Body of pancreas (tissue), 4 donors: ENCODE measurements at places on chromosomes 7 and 10. TPM values are rescaled to one million over a fixed set of nuclear protein-coding genes. Genes with fewer than 3 reads are reported as not detected.

The GSTO1 gene
- 16.8 TPM for total RNA-seq

The ZNF425 gene
- 1.6 TPM for total RNA-seq

The SLC35B4 gene
- 11.5 TPM for total RNA-seq

DNA sequence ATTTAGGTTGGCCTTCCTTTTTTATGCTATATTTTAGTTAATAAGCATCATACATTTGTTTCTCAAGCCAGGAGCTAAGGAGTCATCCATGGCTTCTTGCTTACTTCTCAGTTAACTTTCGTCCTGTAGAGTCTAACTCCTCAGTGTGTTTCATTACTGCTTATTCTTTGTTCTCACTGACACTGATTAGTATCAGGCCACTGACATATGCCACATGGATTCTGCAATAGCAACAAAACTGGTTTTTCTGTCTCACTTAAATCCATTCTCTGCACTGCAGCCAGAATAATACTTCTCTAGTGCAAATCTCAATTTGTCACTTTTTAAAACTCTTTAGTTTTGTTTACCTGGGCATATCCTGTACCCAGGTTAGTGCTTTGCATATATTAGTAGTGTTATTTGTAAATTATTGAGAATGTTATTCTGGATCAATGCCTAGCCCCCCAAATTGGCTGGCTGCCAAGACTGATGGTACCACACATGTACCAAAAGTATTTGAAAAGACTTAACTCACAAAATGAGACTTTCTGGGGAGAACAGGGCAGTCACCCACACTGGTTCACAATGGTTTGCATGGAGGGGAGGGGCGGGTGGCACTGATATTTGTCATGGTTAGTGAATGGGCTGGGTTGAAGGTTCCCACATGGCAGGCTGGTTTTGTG, 79.1 kb downstream of the CCSER2 start:
- no peak for DNase-seq
- no peak overlapping the region for H3K27ac ChIP-seq
- H3K4me3 ChIP-seq = no peak overlapping the region

- peaks cover 12% of the 10 kb centered on the region for H3K4me1 ChIP-seq
- no peak overlapping the region for H3K4me3 ChIP-seq
- no peaks in the 10 kb centered on the region for H3K27me3 ChIP-seq
- H3K36me3 ChIP-seq = no peaks in the 10 kb centered on the region
- no peak for DNase-seq
These were observed 36.9 kb upstream of the FAM20C start for GRCh38 chr7:155469-155900.

DNA sequence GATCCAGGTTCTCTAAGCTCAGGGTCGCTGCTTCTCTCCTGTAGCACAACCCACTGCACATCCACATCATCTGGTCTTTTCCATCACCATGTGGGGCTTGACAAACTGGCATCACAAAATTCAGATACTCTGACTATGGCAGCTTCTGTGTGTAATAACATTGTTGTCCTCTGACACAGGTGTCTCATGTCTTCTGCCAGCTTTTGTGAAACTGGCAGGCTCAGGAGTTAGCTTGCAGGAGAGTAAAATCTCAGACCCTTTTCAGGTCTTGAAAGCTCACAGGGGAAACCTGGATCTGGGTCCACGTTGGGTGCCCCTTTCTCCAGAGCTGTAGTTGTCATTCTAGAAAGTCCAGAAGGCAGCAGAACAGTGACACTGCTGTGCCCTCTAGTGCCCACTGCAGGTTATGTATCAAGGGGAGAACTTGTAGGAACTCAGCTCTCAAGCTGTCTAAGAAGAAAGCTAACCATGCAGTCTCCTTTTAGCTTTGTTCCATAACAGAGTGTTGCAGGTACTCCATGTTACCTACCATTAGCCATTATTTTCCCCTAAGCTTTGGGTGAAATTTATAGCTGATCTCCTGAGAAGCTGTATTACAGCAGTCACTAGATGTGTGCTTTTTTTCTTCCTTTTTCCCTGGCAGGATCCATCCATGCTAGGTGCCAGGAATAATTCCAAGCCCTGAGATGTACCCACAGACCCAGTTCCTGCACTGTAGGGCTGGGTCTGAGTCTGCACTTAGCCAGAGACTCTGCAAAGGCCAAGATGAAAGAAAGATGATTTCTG, 102.7 kb downstream of the ZNF248 start:
- H3K36me3 ChIP-seq = no peaks in the 10 kb centered on the region
- no peaks in the 10 kb centered on the region for H3K4me1 ChIP-seq
- H3K27ac ChIP-seq = no peak overlapping the region
- DNase-seq = no peak
- H3K27me3 ChIP-seq = no peaks in the 10 kb centered on the region
- H3K4me3 ChIP-seq = no peak overlapping the region

GRCh38 chr10:44419790-44420549, 35.1 kb upstream of the CXCL12 start:
- H3K36me3 ChIP-seq = no peaks in the 10 kb centered on the region
- no peak overlapping the region for H3K4me3 ChIP-seq
- H3K4me1 ChIP-seq = peaks cover 21% of the 10 kb centered on the region
- H3K27ac ChIP-seq = no peak overlapping the region

- H3K27ac ChIP-seq = peak overlapping the region; percentile 97
- H3K27me3 ChIP-seq = no peaks in the 10 kb centered on the region
- H3K36me3 ChIP-seq = no peaks in the 10 kb centered on the region
- H3K4me1 ChIP-seq = peaks cover 53% of the 10 kb centered on the region
- peak; percentile 45 for DNase-seq
These were observed 39.0 kb downstream of the DIP2C start for GRCh38 chr10:650441-650851.

- H3K4me3 ChIP-seq = no peak overlapping the region
- H3K36me3 ChIP-seq = no peaks in the 10 kb centered on the region
- H3K27me3 ChIP-seq = no peaks in the 10 kb centered on the region
- no peak overlapping the region for H3K27ac ChIP-seq
These were observed 22.2 kb upstream of the MCM10 start for GRCh38 chr10:13139150-13139549.

DNA sequence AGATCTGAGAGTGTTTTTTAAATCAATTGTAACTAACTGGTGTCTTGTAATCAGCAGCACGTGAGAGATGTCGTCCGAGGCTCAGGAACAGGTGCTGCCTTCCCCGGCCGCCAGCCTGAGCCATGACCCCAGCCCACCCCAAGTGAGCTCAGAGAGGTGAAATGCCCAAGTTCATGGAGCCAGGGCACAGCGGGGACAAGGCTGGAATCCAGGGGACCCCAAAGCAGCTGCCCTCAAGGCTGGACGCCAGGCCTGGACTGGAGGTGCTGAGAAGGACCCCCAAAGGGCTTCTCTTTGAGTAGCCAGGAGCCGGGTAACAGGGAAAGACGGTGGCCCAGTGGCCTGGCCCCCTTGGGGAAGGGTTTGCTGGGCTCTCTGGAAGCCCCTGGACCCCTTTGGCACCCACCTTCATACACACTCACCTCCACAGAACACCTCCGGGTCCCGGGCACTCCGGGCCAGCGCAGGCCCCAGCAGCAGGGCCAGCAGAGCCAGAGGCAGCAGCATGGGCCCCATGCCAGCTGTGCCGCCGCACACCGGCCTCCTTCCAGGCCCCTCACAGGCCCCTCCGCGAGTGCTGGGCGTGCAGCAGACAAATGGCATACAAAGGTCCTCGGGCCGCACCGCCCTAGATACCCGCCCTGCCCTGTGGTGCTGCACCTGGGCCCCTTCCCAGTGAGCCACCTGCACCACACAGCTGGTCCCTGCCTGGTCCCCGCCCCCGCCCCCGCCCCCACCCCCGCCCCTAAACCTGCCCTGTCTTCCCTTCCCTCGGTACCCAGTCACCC, 24.0 kb upstream of the CNPY1 start:
- H3K4me3 ChIP-seq = no peak overlapping the region
- DNase-seq = peak; percentile 24
- no peaks in the 10 kb centered on the region for H3K36me3 ChIP-seq
- no peaks in the 10 kb centered on the region for H3K27me3 ChIP-seq
- peaks cover 6% of the 10 kb centered on the region for H3K4me1 ChIP-seq
